ENCODE measurements at places on chromosomes 5 and 9.

GRCh38 chr9:126401107-126401506, 74.5 kb downstream of the MVB12B start:
- no peak for DNase-seq

DNA sequence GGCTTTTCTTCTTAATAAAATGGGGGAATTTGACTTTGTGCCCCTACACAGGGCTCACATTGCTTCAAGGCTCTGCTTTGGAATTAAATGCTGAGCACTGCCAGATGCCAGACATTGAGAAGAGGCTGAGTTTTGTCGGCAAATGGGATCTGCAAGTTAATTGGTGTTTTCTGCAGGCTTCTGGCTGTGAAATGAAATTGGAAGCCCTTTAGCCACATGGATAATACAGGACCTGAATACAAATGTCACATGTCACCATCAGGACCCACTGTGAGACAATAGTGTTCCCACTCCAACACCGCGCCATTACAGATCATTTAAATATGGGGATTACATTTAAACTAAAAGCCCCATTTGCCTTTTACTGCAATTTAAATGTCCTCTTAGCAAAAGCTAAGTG, 164.4 kb downstream of the ZSWIM6 start:
- DNase-seq, result no peak

- no peak for DNase-seq
Observed at GRCh38 chr9:122294531-122294930, 29.8 kb downstream of the MRRF start.

- DNase-seq, result no peak
Observed at GRCh38 chr9:121865060-121865459, 213.6 kb downstream of the DAB2IP start.

DNA sequence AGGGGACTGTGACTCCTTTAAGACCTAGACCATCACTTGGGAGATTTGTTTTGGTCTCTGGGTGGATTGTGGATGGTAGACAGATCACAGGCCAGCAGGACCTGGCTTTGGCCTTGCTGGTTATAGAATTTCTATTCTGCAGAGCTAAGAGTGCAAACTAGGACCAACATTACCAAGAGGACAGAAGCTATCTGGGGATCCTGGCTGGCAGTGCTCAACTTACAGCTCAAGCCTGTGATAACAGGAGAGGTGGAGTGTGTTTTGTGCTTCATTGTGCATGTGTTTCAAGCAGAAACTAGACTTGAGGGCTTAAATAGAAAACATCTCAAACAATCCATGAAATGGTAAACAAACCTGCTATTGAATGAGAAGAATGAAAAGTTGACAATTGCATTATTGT, 106.7 kb downstream of the ZNF462 start:
- DNase-seq, result no peak

DNA sequence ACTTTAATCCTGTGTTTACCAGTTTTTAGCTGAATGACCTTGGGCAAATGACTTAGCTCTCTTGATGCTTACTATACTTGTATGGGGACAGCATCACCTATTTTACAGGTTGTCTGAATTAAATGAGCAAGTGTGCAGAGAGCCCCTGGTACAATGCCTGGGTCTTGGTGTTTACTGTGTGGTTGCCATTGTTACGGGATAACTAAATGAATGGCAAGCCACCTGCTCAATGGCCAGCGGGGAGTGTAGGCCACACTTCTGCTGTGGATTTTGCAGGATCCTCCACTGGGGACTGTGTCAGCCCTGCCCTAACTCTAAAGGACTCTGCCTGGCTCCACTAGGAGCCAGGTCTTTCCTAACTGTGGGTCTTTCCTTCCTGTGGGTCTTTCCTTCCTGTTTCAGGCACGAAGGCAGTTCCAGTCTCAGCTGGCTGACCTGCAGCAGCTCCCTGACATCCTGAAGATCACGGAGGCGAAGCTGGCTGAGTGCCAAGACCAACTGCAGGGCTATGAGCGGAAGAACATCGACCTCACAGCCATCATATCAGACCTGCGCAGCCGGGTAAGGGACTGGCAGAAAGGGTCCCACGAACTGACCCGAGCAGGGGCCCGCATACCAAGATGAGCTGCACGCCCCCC, 10.3 kb upstream of the GLE1 start:
- no peak for DNase-seq

GRCh38 chr5:170408226-170408625, 19.1 kb upstream of the KCNMB1 start:
- DNase-seq, result no peak

DNA sequence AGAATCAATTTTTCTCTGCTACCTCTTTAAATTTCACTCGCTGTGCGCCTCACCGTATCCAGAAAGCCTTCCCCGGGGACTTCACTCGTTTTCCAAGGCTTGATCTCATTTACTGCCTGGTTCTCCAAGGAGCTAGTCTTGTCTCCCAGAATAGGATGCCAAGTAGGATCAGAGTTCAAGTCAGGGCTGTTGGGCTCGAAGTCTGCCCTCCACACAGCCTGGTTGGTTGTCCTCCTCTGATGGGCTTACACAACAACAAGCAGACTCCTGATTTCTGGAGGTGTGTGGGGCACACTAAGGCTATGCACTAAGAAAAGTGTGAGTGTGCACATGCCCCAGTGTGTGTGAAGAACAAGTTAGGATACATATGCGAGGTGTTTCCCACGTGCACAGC, 14.0 kb upstream of the TNIP1 start:
- DNase-seq, result no peak

Measured in left forelimb (tissue), 1 donor.